ENCODE measurements at places on chromosomes 16 and 17. TPM values are rescaled to one million over a fixed set of nuclear protein-coding genes. Genes with fewer than 3 reads are reported as not detected.

SMPD3 gene
- polyA plus RNA-seq, result 0.42 TPM

RAB37 gene
- polyA plus RNA-seq, result not detected

KRT9 gene
- polyA plus RNA-seq, result not detected

GNGT2 gene
- polyA plus RNA-seq, result not detected

B4GALNT2 gene
- polyA plus RNA-seq, result not detected

ABCC11 gene
- polyA plus RNA-seq, result not detected

UNC45B gene
- polyA plus RNA-seq, result not detected

PABPN1L gene
- polyA plus RNA-seq, result not detected

CRHR1 gene
- polyA plus RNA-seq, result not detected

CCL3 gene
- not detected for polyA plus RNA-seq

IFI35 gene
- 13.1 TPM for polyA plus RNA-seq

CHRNE gene
- polyA plus RNA-seq, result not detected

VAT1 gene
- polyA plus RNA-seq, result 62.2 TPM

DNA sequence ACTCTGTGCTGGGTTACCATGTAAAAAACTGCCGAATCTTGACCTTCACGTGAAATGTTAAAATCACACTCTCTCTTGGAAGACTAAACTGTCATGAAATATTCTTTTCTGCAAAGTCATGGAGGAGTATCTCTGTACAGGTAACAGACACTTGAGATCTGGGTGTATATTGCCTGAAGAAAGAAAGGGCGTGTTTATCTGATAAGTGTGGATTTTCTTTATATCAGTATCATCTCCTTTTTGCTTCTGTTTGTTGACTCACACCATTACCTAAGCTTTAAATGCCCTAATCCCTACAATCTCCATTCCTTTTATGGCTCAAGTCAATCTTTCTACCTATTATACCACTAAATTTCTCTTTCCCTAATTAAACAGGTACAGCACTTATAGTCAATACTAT, 673.2 kb upstream of the SOX9 start:
- DNase-seq, result no peak

DNA sequence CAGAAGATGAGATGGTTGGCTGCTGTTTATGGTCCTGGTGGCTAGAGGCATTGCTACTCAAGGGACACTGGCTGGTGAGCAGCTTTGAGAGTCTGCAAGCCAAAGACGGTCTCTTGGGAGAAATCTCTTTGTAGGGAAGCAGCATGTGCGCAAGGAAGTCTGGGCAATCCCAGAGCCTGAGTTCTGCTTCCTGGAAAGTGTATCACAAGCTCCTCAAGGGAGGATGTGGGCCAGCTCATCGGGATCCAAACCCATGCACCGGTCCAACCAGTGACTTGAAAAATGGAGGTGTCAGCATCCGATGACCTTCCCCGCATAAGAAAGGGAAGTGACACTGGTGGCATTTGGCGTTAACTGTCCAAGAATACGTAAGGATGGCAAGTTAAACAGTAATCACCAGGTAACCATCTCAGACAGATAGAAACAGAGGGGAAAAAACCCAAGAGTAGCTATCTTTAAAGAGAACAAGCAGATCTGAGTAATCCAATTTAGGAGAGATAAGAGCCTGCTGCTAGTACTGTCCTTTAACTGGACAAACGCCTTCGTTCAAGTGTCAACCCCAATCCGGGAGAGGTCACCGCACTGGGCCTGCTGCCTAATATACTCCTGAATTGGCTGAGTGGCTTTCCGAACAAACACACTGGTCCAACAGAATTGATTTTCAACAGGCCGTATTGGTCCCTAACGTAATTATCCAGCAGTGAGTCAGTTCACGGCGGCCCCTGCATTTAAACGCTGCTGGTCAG, 303.0 kb upstream of the ZFHX3 start:
- no peak for DNase-seq

GRCh38 chr16:2881783-2882649, 999 bp upstream of the FLYWCH2 start:
- no peak for DNase-seq

DNA sequence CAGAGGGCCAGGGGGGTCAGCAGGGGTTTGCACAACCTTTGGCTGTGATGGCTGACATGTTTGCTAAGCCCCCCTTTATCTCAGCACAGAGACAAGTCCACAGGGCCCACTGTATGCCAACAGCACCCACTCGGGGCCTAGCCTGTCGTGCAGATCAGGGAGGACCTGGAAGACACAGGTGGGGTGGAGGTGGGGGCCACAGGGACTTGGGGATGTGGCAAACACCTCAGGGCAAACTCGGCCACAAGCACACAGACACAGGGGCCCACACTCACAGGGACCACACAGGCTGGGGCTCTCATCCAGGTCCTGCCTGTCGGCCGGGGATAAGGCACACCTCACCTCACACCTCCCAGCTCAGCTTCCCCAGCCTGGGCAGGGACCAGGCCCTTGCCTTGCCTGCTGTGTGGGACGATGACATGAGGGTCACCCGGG, 87.9 kb downstream of the C16orf78 start:
- no peak for DNase-seq

GRCh38 chr16:85490407-85491057, 122.6 kb upstream of the GSE1 start:
- no peak for DNase-seq

GRCh38 chr17:41416479-41416878, 7.9 kb downstream of the KRT37 start:
- no peak for DNase-seq

DNA sequence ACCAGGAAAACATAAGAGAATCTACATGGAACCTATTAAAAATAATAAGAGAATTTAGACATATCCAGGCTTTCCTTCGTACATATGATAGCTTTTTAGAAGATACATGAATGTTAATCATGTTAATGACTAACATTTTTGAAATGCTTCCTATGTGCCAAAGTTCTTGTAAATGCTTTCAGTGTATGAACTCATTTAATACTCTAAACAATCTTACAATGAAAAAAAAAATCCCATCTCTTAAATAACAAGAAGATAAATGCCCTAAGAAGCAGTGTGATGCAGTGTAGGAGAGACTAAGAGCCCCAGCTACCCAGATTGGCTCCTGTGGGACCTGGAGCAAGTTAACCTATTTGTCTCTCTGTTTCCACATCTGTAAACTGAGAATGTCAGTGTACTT, 220.4 kb upstream of the MYOCD start:
- DNase-seq, result no peak

- no peak for DNase-seq
Observed at GRCh38 chr16:19238406-19238805, 47.1 kb upstream of the CLEC19A start.

DNA sequence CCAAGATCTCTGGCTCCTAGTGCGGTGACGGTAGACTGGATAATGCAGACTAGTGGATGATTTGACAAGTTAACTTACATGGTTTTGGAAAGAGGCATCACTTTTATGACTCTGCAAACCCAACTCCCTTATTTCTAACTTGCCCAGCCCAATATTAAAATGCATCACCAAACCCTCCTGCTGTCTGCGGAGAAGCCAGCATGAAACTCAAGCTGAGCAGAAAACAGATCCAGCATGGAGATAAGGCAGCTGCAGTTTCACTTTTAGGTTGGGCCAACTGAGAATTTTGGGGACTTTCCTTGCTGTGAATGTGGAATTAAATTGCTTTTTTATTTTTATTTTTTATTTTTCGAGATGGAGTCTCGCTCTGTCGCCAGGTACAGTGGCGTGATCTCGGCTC, 27.8 kb downstream of the CDH1 start:
- DNase-seq, result no peak

- no peak for DNase-seq
Observed at GRCh38 chr17:82060614-82061013, 5.0 kb downstream of the DUS1L start.

- DNase-seq, result no peak
Observed at GRCh38 chr16:56517206-56517605, 2.6 kb downstream of the BBS2 start.

DNA sequence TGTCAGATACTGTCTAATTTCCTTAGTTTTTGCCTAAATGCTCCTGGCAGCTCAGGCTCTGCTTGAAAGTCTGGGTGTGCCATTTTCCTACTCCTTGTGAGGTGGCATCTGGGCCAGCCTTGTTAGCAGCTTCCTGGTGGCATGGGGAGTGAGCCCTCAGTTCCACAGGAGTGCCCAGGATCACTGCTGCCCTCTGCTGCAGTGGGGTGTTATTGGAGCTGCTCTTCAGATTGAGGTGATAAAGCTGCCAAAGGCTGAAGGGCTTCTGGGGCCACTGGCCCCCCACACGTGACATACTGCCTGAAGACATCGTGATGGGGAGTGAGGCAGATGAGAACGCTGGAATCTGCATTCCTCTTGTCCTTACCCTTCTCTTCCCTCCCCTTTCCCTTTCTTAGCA, 27.4 kb downstream of the CEP95 start:
- no peak for DNase-seq

DNA sequence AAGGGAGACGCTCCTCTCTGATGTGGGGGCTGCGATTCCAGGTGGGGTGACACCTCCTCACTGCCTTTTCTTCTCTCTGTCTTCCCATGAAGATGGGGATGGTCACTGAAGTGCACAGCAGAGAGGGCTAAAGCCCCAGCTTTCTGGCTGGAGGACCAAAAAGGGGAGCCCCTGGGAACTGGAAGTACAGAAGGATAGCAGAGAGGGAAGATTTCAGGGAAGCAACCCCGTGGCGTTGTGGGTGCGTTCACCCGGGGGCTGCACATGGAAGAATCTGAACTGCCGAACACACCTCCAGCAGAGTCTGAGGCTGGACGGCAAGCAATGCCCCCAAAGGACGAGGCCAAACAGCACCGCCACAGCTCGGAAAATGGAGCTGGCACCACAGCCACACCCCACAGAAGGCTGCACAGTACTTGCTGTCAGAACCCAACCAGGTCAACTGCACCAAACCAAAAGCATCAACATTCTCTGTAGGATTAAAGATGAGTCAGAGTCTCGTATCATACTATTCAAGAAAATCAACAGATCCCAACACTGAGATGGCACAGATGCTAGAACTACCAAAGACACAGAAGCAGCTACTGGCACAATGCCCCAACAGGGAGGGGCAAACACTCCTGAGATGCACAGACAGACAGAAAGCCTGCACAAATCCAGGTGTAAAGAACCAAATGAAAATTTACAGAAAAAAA, 49.9 kb downstream of the MAP1LC3B start:
- no peak for DNase-seq

- DNase-seq, result no peak
Observed at GRCh38 chr17:63033142-63033541, 67.1 kb downstream of the TANC2 start.

DNA sequence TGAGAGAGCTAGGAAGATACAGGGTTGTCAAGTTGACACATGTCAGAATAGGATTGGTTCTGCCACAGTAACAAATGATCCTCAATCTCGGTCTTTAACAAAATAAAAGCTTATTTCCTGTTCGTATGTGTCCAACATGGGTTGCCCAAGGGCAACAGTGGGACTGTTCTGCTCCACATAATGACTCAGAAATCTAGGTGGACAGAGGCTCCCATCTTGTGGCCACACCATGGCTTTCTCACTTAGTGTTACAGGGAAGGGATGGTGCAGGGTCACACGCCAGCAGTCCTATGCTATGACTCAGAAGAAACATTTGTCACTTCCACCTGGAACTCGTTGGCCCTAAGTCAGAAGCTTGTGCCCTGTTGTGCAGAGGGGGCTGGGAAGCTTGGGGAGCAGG, 364.9 kb downstream of the SNX29 start:
- DNase-seq, result no peak

GRCh38 chr17:34827008-34827407, 134.3 kb downstream of the CCT6B start:
- no peak for DNase-seq

DNA sequence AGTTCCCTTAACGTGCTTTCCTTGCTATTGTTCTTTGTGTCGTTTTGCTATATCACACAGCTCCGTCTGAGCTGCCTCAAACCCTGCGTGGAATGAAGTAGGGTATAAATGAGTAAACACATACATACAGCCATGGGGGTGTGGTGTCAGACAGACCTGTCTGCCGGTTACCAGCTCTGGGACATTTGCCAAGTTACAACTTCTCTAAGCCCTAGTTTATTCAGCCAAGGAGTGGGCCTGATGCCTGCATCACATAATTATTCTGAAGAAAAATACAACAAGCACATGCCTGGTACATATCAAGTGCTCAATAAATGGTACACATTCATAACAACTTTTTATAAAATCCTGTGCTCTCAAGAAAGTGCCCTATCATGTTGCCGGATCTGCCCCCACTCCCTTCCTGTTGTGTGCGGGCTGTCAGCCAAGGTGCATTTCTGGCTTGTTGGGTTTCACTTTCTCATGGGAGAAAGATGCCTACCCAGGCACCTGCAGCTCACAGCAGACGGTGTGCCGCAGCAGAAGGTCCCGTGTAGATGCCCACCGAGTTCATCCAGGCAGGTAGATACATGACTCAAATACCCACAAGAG, 30.5 kb downstream of the SMPD3 start:
- no peak for DNase-seq

DNA sequence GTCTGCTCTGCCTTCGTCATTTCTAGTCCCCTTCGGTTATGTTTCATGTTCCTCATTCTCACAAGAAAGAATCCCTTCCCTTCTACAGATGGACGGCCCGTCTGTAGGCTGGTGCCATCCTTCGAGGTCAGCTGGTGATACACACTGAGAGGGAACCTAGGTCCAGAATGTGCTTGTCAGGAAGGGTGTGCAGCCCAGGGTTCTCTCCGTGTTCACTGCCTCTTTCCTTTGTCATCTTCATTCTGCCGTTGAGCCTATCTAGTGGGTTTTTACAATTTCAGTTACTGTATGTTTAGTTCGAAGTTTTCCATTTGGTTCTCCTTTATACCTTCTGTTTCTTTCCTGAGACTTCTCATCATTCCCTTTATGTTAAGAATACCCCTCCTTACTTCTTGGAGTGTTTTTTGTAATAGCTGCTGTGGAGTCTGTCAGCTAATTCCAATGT, 18.9 kb downstream of the KIAA0513 start:
- no peak for DNase-seq

GRCh38 chr16:1966460-1966859, at the start of gene RNF151:
Gene RNF151 (plus strand): TSS chr16:1966856. CDS start chr16:1966882, 26 bp downstream.
- DNase-seq, result no peak

GRCh38 chr16:3656491-3657468, 2.3 kb downstream of the DNASE1 start:
- DNase-seq, result no peak

DNA sequence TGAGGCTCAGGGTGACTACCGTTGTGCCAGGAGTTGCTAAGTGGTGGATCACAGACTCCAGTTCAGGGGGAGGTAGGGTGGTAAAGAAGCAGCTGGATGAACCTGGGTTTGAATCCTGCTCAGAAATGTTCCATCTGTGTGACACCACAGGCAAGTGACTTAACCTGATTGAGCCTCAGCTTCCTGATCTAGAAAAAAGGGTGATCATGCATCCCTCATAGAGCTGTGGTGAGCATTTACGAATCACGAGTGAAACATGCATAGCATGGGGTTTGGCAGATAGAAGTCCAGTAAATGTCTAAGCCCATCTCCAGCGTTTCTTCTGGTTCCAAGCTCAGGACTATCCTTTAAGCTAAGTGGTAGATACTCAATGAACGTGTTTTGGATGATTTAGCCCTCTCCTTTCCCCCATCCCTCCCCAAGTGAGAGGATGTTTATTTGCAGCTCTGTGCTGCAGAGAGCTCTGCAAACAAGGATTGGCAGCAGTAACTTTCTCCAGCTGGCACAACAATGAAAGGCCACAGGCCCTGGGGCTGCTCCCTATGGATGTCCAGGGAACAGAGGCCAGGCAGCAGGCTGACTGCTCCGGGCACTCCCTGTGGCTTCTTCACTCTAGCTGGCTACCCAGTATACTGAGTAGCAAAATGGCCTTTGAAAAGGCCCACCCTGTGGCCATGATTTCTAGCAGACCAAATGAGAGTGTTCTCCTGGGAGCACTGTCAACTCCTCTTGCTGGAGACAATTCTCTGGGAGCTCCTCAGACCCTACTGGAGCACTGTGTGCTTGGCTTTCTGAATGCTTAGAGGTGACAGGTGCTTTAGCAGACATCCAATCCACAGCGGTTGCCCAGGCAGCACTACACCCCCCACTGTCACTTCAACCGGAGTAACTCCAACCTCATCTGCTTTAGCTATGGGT, 21.3 kb downstream of the CA4 start:
- DNase-seq, result no peak
